ENCODE measurements at places on chromosomes 16 and 17.

DNA sequence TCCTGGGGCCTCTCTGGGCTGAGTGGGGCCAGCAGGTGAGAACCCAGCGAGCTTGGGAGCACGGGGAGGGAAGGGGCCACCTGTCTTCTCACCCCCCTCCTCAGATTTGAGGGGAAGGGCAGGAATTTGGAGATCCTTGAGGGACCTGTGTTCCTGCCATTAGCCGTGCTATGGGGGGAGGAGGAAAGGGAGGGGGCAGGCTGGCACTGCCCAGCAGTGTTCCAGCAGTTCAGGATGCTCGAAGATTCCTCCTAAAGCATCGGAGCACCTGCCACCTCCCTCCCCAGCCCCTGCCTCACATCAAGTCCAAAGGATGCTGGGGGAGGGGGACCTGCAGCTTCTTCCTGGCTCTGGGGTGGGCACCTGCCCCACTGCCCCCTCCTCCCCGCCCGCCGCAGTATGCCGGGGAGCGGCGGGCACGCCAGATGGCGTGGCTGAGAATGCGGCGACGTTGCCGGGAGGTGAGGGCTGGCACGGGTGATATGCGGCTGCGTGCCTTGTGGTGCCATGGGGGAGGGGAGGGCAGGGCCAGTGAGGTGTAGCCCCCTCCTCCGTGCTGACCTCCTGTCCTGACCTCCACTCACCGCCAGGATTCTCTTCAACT is 4.7 kb upstream of the NEUROD2 start:
- DNase-seq: no peak

GRCh38 chr16:8346294-8346693 is 244.0 kb downstream of the TMEM114 start:
- no peak for DNase-seq

GRCh38 chr17:53630638-53631037 is 192.1 kb upstream of the KIF2B start:
- no peak for DNase-seq

- DNase-seq: no peak
Observed at GRCh38 chr17:15273141-15273793, 8.1 kb upstream of the PMP22 start.

DNA sequence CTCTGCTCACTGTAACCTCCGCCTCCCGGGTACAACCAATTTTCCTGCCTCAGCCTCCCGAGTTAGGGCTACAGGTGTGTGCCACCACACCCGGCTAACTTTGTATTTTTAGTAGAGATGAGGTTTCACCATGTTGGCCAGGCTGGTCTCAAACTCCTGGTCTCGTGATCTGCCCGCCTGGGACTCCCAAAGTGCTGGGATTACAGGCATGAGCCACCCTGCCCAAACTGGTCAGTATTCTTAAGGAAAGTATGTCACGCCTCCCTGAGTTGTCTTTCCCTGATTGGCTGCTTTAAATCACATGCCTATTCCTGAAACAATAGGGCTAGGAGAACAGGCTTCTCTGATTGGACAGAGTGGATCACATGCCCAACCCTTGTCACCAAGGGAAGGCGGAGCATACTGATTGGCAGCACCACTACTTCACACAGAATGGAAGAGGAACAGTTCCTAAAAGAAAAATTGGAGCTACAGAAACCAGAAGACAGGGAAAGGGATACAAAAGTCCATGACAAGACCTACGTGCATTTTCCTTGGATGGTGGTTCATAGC is 17.6 kb upstream of the CYB5B start:
- no peak for DNase-seq

GRCh38 chr16:71761097-71761496 is 36.6 kb upstream of the PHLPP2 start:
- DNase-seq: no peak

DNA sequence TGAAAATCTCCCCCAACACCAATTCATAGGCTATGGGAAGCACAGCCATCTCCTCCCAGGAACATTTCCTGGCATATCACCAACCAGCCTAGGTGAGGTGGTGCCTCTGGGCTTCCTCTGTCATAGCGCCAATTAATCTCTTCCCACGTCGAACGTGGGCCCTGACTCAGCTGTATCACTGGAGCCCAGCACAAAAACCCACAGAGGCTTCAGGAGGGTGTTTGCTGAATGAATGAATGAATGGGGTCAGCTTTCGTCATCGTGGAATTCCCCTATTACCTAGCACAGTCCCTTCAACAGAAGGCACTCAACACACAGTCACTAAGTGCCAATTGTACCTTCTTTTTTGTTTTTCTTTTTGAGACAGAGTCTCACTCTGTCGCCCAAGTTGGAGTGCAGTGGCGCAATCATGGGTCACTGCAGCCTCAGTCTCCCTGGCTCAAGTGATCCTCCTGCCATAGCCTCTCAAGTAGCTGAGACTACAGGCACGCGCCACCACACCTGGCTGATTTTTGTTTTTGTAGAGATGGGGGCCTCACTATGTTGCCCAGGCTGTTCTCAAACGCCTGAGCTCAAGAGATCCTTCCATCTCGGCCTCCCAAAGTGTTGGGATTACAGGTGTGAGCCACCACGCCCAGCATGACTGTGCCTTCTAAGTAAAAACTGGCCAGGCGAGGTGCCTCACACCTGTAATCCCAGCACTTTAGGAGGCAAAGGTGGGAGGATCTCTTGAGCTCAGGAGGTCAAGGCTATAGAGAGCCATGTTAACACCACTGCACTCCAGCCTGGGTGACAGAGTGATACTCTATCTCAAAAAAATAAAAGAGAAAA is 4.1 kb downstream of the ZNF688 start:
- DNase-seq: no peak

DNA sequence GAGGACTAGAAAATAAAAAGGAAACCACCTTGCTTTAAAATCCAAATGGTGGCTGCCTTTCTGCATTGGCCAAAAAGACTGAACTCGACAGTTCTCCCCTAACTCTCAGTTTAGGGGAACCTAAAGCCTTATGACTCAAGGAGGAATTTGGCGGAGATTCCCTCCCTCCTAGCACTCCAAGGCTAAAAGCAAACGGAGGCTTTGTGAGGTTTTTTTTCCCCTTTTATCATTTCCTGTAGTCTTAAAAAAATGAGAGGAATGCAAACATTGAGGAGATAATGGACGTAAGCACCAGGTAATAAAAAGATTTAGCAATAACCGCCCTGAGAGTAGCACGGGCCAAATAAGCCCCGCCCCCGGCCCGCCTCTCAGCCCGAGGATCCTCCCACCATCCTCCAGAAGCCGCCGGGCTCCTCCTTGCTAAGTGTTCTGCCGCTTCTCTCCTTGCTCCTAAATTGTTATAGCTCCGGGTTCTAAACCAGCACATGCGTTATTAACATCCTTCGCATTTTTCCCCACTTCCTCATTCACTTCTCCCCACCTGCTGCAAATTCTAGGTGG is 5.8 kb upstream of the KIFC3 start:
- DNase-seq: peak; percentile 83

DNA sequence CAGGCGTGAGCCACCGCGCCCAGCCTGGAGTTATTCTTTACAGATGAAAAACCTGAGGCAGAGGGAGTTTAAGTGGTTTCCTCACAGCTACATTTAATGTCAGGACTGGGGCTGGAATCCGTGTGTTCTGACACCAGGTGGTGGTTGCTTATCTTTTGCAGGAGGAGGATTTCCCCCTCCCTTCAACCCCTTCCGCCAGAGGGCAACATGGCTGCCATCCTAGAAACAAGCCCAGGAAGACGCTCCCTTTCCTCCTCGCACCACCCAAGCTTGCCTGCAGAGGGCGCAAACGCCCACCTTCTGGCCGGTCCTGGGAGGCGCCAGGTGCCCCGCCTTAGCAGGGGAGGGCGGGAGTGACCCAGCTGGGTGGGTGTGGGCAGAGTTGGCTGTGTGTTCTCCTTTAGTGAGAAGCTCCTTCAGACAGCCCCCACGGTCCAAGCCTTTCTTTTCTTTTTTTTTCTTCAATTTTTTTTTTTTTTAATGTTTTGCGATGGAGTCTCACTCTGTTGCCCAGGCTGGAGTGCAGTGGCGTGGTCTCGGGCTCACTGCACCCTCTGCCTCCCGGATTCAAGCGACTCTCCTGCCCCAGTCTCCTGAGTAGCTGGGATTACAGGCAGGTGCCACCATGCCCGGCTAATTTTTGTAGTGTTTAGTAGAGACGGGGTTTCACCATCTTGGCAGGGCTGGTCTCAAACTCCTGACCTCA is 9.9 kb upstream of the RAP1GAP2 start:
- DNase-seq: peak; percentile 85

DNA sequence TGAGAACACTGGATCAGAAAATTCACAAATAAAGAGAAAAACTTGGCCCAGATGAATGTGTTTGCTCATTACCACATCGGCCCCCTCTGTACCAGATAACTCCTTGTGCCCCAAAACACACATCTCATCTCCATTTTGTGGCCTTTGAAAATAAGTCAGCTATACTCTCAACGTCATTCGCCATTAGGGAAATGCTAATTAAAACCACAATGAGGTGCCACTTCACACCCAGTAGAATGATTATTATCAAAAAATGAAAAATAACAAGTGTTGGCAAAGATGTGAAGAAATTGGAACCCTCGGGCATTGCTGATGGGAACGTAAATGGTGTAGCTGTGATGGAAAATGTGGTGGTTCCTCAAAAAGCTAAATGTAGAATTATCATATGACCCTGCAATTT is 34.6 kb upstream of the AKTIP start:
- DNase-seq: no peak

DNA sequence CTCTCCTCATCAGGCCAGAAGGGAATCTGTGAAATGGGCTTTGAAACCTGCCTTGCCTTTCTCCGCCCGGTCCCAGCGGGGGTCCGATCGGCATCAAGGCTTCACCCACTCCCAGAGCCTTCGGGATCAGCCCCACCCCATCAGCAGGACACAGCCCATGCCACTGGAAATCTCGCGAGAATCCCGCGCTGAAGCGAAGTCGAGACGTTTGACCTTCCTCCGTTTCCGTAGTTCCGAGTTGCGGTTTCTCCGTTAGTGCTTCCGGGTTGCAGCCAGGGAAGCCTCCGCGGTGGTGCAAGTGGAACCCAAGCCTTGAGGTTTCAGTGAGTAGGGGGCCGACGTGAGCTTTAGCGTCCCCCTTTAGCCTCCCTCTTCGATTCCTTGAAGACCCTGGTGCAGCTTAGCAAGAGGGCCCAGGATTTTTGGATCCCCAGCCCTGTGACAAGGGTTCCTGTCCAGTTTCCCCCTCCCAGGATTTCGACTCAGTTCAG is at the start of gene COASY:
TSS of gene COASY (plus strand) at position 252 of the 491 bp plus-strand sequence. CDS start 475 bp downstream, outside the sequence.
- DNase-seq: peak; percentile 97

- DNase-seq: no peak
Observed at GRCh38 chr16:78407191-78407590, 307.7 kb downstream of the WWOX start.

- peak; percentile 31 for DNase-seq
Observed at GRCh38 chr16:77723108-77723514, 797 bp downstream of the NUDT7 start.

GRCh38 chr17:48564188-48565021 is 13.7 kb downstream of the HOXB4 start:
- no peak for DNase-seq

DNA sequence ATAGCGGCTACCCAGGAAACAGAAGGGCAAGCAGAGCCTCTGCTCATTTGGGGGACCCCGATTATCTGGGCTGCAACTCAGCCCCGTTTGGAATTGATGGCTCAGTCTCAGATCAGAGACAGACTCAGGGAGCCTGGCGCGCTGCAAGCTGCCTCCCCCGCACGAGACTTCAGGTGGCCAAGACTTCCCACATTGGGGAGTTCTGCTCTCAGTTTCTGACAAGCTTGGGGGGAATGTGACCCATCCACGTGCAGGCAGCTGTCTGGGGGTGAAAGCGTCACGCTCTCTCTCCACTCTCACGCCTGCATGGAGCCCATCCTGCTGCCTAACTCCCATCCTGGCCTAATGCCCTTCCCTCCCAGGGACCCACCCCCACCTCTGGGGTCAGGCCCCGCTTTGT is 157.6 kb upstream of the GSE1 start:
- no peak for DNase-seq

GRCh38 chr16:23149993-23150364 is 727 bp upstream of the USP31 start:
- no peak for DNase-seq

DNA sequence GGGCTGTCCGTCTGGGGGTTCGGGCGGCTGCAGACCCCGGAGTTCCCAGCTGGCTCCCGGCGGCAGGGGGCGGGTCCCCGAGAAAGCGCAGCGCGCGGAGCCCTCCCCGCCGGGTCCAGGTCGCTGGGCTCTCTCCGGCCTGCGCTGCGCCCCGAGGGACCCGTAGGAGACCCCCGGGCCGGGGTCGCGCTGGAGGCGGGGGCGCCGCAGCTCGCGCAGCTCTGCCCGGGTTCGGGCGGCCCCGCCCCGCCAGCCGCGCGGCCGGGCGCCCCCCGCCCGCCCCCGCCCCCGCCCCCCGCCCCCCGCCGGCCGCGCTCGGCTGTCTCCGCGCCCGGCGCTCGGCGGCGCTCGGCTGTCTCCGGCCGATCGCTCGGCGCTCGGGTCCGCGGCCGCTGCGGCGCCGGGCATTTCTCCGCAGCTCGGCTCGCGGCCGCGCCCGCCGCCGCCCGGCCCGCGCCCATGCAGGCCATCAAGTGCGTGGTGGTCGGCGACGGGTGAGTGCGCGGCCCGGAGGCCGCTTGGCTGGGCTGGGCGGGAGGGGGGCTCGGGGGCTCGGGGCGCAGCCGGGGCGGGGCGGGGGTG is at the start of gene RAC3:
TSS of gene RAC3 (plus strand) at position 376 of the 582 bp plus-strand sequence. CDS start at position 460, 84 bp downstream.
- no peak for DNase-seq

GRCh38 chr16:709566-710499 is 4.2 kb upstream of the FBXL16 start:
- no peak for DNase-seq

GRCh38 chr17:17134051-17134956 is 71.8 kb downstream of the PLD6 start:
- no peak for DNase-seq

DNA sequence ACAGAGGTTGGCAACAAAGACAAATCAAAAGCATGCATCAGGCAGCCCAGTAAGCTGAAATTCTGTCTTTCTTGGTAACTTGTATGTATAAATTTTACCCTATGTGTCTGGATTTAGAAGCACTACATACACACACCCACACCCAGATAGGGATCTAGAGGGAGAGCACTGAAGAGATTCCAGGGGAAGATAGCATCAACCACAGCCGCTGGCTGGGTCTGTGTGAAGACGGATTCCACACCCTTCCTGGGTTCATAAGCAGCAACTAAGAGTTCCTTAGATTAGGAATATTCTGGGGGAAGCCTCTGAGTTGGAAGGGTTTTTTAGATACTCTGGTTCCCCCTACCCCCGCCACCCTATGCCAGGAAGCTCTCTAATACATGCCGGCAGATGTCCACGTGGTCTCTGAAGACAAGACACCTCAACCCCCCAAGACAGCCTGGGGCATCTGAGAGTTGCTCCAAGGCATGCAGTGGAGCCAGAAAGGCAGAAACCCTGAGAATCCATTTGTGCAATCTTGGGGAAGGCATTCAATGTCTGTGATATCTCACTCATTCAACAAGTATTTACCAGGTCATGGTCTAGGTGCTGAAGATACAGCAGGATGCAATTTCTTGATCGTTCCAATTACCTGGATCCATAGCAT is 86.4 kb downstream of the NOG start:
- DNase-seq: no peak

GRCh38 chr17:80254396-80255251 is 6.0 kb upstream of the RNF213 start:
- no peak for DNase-seq
